Purkinje cell (primary cell): ENCODE measurements at places on chromosomes 4 and X. TPM values are rescaled to one million over a fixed set of nuclear protein-coding genes. Genes with fewer than 3 reads are reported as not detected.

MAGEC1 gene
- polyA plus RNA-seq: not detected in 2 replicates

SPANXA2 gene
- polyA plus RNA-seq: not detected in 2 replicates

CXCL9 gene
- polyA plus RNA-seq: not detected in 2 replicates

MMRN1 gene
- polyA plus RNA-seq: not detected in 2 replicates

TMEM255A gene
- polyA plus RNA-seq: 142 and 168 TPM in 2 replicates

MXRA5 gene
- not detected in 2 replicates for polyA plus RNA-seq

SFRP2 gene
- polyA plus RNA-seq: 0.93 TPM in 1 of 2 replicates, not detected in the other

PRR32 gene
- polyA plus RNA-seq: not detected in 2 replicates

SMPX gene
- polyA plus RNA-seq: 432 and 471 TPM in 2 replicates

STATH gene
- not detected in 2 replicates for polyA plus RNA-seq
